ENCODE measurements at places on chromosomes 1 and 21.

DNA sequence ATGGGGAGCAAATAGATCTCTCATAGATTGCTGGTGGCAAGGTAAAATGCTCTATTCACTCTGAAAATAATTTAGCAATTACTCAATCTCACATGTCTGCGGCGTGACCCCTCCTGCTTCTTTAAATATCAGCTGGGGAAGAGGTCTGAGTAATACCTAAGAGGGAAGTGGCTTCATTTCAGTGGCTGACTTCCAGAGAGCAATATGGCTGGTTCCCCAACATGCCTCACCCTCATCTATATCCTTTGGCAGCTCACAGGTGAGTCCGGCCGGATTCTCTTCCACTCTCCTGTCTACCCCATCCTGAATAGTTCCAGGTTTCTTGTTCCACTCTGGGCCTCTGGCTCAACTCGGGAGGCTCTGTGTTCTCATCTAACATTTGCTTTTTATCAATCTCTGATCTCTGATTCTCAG lies at the start of gene SLAMF7:
TSS of gene SLAMF7 (plus strand) at position 150 of the 414 bp plus-strand sequence. CDS start at position 205, 55 bp downstream.
- no peak for DNase-seq

DNA sequence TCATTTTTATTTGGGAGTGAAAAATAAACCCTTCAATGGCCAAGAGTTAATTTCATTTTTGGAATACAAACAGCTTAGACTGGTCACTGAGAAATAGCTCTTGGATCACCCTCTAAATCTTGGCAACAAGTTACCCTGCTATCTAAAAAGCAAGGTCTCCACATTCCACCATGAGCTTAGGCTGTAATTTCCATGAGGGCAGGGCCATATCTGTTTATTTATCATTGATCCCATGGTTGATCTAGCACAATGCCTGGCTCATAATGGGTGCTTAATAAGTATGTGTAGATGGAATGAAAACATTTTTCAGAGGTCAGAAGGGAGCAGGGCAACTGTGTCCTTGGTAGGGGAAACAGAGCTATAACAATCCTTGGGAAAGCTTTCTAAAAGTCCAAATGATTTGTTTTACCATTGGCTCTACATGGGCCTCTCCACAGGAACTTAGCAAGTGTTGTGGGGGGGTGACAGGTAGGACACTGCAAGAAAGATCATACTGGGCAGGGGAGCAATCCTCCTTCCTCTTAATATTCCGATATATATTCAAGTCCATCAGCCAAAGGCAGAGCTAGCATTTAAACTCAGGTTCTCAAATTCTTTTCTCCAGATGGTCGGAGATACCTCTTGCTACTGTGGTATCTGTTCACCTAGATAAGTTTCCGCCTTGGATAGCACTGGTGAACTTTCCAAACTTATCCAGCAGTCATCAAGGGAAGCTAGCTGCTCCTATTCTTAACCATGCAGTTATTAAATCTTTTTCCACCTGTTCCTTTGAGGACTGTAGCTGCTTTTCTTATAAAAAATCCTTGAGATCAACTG lies 53.1 kb upstream of the PTCH2 start:
- no peak for DNase-seq

DNA sequence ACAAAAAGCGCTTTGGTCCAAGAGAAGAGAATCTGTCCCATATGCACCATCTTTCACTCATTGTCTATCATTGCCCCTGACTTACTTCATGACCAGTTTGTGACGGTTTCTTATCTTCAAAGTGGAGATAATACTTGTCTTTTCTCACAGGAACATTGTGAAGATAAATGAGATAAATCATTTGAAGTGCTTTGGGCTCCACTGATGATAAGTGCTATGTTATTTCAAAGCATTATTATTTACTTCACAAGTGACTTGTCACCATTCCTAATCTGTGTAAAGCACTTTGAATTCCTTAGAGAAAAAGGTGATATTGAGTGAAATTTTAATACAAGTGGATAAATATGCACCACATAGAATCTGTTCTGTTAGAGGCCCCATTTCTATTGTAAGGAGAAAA lies 731.6 kb upstream of the PTBP2 start:
- DNase-seq, result no peak

DNA sequence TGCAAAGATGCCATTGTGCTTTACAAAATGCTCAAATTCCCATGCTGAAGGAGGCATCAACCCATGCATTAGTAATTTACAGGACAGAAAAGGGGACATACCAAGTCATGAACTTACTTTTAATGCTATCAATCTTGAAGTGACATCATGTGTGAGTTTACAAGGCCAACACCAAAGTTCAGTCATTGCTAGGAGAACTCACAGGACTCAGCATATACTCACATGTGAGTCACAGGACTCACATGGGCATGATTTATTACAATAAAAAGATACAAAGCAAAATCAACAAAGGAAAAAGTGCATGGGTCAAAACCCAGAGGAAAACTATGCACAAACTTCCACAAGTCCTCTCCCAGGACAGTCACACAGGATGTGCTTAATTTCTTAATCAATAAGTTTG lies 1656.0 kb downstream of the MRPL39 start:
- DNase-seq, result no peak

DNA sequence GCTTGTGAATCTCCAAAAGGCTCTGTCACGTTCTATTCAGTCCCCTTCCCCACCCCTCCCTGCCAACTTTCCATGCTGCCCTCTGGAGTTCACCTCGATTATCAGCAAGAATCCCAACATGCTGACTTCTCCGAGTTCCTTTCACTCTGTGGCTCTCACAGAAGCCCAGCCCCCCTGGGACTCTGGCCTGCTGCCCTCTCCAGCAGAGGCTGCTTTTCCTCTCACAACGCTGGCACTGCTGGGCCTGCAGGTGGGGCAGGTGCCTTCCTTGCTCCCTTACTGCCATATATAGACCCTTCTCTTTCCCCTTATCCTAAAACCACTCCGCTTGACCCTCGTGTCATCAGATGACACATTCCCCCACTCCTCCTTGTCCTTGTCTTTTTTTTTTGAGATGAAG lies 10.2 kb upstream of the RNF186 start:
- no peak for DNase-seq

DNA sequence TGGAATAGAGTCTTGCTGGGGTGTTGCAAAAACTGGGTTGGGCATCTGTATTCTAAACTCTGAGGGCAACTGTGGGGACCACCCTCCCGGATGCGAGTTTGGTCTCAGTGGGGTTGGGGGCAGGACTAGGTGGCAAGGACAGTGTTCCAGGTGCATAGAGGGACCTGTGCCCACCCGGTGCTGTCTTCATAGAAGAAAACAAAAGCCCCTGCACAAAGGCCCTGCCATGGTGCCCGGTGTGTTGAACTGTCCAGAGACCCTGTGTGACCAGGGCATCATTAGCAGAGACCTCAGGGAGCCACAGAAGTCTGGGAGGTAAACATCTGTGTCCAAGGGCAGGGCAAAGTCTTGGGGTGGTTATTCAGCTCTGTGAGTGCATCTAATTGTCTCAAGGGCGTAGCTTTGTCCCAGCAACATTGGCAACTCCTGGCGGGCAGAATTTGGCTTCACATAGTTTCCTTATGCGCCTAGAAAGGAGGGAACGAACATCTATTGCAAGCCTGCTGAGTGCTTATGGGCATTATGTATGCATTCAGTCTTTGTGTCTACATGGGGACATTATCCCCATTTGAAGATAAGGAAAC lies 72.2 kb upstream of the IFFO2 start:
- no peak for DNase-seq

DNA sequence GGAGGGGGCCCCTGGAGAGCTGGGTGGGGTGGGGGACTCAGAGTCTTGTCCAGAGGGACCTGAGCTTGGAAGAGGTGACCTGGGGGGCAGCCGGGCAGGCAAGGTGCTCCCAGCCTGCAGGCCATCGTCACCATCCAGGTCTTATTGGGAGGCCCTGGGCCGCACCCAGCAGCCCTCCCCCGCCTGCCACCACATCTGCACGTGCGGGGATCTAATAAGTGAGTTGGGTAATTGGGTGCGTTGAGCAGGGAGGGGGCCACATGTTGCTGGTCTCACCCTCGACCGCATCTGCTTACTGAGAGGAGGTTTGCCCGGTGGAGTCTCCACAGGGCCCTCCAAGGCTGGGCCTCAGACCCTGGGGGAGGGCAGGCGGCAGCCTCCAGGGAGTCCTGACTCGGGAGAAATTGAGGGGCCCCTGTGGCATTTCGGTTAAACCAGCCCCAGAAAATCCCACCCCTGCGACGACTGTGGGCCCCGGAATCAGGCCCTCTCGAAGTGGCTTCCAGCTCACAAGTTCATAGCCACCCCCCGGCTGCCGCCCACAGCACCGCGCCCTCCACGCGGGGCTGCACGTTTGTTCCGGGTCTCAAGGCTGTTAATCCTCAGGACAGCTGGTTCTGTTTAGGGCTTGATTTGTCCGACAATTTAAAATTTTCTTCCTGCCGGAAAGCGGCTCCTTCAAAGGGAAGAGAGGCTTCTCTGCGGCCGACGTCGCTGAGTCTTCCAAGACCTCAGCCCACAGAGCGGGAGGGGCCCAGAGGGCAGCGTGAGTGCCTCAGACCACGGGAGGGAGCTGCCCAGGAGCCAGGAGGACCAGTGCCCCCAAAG lies 14.7 kb upstream of the COL6A2 start:
- DNase-seq, result no peak

- no peak for DNase-seq
Observed at GRCh38 chr1:65177457-65177856, 29.5 kb downstream of the AK4 start.

DNA sequence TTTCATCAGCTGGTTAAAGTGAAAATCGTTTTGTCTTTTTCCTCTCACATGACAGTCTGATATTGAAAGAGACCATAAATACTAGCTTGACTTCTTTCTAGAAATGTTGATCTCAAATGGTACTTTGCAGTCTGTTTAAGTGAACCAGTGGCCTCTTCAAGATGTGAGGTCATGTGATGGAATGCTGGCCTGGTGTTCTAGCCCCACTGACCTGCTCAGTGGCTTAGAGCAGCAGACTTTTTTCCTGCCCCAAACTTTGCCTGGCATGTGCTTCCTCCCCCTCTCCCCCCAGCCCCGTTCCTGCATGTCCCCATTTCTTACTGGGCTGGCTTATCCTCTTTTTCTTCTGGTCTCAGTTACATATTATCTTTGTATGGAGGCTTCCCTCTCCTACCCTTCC lies 34.3 kb downstream of the ZYG11A start:
- no peak for DNase-seq

- no peak for DNase-seq
Observed at GRCh38 chr1:167819849-167820683, 93.9 kb downstream of the ADCY10 start.

GRCh38 chr1:47432071-47433036 lies 5.5 kb upstream of the FOXD2 start:
- DNase-seq, result peak; percentile 24

DNA sequence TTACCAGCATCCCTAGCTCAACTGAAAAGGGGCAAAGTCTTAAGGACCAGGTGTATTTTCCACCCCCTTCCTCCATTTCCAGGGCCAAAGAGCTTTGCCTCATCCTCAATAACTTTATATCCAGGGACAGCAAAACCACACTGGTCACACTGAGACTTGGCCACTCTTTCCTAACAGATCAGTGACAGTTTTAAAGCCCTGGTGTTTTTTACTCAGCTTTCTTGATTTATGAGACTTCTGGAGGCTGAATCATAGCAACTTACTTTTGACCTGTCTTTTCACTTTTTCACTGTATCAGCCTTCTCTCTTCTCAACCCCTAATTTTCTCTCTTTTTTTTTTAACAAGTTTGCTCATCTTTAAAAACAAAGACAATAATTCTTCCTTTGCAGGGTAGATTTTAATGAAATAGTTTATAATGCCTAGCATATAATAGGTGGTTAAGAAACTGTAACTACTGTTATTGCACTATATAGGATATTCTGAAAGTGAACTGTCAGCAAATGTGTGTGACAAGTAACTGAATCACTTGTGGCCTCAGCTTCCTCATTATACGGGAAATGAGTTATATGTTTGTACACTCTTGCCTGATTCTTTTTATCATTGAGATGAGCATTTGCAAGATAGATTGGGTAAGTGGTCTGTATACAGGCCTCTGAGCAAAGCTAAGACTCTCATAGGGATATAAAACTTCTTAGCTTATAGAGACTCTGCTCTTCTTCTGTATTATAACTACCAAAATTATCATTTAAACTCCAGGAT lies 19.7 kb upstream of the DYNLT5 start:
- DNase-seq, result no peak

DNA sequence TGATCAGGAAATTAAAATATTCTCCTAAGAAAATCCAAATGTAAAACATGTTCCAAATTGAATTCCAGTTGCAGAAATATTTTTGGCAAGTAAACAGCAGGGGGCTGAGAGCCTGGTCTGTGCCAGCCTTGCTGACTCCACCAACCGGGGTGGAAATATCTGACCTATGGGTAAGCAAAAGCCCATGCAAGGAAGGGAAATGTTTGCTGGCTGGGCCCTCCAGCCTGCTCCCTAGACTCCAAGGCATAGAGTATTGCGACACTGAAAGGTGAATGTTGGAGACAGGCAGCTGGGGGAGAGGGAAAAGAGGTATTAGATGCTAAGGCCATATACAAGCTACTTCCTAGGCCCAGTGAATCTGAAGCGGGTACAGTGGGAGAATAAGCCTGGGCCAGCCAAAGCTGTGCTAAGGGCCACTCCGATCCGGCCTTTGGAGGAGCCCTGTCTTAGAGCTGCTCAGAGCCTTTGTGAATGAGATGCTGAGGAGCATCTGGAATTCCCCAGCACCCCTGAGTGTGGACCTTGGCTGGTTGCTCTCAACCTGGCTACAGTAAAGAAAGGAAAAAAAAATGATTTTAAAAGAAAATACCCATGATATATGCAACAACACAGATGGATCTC lies 24.9 kb upstream of the ATP1B1 start:
- no peak for DNase-seq

- no peak for DNase-seq
Observed at GRCh38 chr1:40754201-40754600, 29.4 kb upstream of the KCNQ4 start.

GRCh38 chr1:200154069-200154767 lies 126.7 kb downstream of the NR5A2 start:
- no peak for DNase-seq

- no peak for DNase-seq
Observed at GRCh38 chr1:230342019-230342418, 84.1 kb downstream of the PGBD5 start.

- peak; percentile 21 for DNase-seq
Observed at GRCh38 chr21:36104317-36105300, 30.3 kb upstream of the CBR3 start.

DNA sequence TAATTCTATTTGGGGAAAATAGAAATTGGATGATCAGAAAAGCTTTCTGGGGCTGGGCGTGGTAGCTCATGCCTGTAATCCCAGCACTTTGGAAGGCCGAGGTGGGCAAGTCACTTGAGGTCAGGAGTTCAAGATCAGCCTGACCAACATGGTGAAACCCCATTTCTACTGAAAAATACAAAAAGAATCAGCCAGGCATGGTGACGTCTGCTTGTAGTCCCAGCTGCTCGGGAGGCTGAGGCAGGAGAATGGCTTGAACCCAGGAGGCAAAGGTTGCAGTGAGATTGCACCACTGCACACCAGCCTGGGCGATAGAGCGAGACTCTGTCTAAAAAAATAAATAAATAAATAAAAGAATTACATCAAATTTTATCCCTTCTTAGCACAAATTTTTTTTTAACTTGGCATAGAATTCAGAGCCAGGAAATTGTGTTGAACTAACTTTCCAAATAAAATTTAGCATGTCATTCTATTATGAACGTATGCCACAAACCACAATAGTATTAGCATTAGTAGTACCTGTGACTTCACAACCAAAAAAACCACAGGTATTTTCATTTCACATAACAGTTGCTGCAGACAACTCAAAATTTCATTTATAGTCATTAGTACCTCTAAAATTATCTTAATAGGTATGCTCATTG lies 4.5 kb upstream of the ANKRD13C start:
- no peak for DNase-seq

GRCh38 chr1:94831641-94832040 lies 11.5 kb downstream of the SLC44A3 start:
- no peak for DNase-seq

GRCh38 chr1:43619996-43620920 lies 29.7 kb upstream of the KDM4A start:
- DNase-seq, result no peak

GRCh38 chr21:14353726-14354125 lies 29.2 kb downstream of the HSPA13 start:
- DNase-seq, result no peak
